ENCODE measurements at places on chromosomes 11 and 22.

DNA sequence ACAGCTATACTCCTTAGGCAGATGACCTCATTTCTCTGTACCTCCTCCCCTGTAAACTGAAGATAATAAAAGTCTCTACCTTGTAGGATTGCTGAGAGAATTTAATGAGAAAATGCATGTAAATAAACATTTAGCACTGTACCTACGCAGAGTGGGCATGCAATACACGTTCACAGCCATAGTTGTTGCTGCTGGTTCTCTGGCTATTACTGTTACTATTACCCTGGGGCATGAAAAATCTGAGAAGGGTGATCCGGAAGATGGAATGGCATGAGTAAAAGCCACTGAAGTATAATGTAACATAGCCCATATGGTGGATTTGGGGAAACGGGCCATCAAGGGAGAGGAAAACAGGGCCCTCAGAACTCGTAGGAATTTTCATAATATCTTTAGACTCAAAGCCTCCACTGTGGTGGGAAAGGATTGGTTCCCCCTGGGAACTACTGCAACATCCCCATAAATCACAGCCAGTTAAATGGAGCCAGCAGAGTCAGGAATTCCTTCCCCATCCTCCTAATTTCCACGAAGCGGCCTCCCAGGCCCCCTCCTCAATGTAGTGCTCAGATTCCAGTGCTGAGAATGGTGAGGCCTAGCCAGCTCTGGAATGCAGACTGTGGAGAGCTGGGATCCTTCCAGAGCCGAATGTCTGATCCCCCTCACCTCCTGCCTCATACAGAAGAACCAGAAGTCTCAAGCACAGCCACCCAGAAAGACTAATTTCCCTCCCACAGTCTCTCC, 205.3 kb downstream of the MN1 start:
- DNase-seq: no peak

- no peak for DNase-seq
Measured at GRCh38 chr22:49267996-49268395, 559.7 kb downstream of the BRD1 start.

DNA sequence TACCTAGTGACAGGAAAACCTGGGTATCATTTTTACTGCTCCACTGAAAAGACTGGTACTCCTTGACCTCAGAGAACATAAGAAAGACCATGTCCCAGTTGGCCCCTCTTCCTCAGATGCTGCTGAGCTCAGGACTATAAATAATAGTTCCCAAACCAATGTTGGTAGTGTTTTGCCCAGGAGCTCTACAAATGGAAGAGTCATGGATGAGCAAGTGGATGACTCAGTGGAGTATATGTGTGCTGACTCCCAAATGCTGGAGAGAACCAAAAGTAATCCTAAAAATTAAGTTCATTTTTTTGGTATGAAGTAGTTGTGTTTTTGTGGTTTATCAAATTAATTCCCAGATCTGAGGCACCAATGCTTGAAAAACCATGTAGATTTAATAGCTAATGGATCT, 482.0 kb downstream of the KCNA4 start:
- DNase-seq: no peak

GRCh38 chr22:50044485-50045118, 13.5 kb downstream of the TTLL8 start:
- no peak for DNase-seq

DNA sequence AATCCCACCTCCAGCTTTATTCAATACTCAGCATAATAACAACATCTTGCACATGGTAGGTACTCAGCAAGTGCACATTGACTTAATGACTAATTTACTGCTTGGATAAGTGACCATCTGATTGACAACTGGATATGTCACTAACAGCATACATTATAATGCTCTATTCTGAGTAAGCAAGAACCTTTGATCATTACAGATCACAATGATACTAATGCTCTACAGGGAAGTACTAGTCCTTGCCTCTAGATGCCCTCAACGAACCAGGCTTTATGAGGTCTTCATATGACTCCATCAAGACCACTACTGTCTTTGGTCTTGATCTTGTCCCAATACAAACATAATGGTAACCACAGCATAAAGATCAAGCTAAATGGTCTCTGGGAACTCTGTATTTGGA, 167.6 kb upstream of the MTMR2 start:
- no peak for DNase-seq

GRCh38 chr22:19663821-19664355, 50.4 kb upstream of the SEPTIN5 start:
- peak; percentile 9 for DNase-seq

- DNase-seq: no peak
Measured at GRCh38 chr11:813072-813455, 3.3 kb downstream of the RPLP2 start.

DNA sequence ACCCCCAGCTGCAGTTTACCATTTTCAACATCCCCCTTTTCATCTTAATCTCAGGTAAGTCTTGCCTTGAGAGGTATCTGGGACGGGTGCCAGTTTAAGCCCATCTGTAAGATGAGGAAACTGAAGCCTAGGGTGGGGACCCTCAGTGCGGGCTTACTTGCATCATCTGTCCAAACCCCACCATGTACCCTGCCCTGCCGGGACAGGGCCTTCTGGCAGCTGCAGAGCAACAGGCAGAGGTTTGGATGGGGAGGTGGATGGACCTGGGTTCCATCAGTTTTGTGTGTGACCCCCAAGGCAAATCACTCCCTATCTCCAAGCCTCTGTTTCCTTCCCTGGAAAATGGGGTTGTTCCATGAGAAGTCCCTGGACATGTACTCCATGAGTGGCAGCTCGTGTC, 67.5 kb downstream of the MN1 start:
- DNase-seq: no peak

GRCh38 chr11:8694137-8694536, 11.5 kb downstream of the RPL27A start:
- no peak for DNase-seq

- DNase-seq: no peak
Measured at GRCh38 chr11:67179892-67180490, 60.9 kb downstream of the KDM2A start.

- no peak for DNase-seq
Measured at GRCh38 chr11:62145261-62145871, 21.6 kb downstream of the INCENP start.

- DNase-seq: no peak
Measured at GRCh38 chr22:50531546-50531961, 1.7 kb upstream of the TYMP start.

GRCh38 chr22:29343313-29343805, 27.9 kb upstream of the RASL10A start:
- peak; percentile 51 for DNase-seq

DNA sequence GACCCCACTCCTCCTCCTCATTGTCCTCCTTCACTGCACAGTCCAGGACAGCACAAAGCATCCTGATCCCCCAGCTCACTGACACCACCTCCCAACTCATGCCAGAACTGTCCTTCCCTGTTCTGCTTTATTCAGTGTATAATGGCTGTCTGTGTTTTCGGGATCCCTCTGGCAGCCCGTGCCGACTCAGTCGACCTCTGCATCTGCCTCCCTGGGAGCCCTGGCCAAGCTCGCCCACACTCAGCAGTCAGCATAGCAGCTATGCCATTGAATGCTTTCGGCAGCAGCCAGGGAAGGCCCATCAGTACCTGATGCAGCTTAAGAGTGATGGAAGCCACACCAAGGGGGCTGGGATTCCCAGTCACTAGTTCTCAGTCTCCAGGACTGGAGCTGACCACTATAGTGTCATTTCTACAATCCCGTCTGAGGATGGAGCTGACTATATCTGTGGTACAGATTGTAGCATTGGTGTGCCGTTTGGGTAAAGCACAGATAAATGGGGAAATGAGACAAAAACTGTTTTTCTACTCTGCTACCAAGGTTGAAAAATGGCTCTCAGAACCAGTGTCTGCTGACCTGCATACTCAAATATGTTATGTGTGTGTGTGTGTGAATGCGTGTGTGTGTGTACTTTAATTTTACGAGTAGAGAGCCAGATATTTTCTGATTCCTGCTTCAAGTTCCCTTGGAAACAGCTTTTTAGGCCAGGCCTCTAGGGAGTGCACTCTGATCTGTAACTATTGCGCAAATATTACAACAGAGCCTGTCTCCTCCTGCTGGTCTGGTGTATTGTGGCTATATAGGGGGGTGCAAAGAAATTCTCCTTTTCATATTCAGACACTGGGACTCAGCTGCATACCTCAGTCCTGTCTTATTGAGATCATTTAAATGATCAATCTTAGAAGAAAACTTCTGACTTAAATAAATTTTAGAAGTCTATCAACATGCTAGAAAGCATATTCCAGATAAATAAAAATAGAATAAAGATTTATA, 78.8 kb upstream of the TOP3B start:
- DNase-seq: peak; percentile 84

DNA sequence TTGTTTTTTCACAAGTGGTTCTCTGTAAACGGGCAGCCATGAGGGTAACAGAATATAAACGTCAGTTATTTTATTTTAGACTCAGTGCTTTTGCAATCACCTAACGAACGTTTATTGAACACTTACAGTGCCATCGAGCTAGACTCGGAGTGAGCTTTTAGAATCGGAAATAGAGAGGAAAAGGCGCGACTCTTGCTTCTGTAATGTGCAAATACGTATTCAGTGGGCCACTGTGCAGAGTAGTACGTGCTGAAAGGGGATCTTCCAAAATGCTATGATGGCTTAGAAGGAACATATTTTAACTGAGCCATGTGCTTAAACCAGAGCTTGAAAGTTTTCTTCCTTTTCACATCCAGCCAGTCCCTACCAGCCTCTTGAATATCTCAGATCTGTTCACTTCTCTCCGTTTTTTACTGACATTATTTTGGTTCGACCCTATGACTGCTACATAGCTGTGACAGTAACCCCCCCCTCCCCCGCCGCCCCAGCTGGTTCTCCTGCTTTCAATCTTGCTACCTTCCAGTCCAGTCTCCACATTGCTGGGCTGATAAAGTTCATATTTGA, 468 bp downstream of the DDIAS start:
- DNase-seq: no peak

DNA sequence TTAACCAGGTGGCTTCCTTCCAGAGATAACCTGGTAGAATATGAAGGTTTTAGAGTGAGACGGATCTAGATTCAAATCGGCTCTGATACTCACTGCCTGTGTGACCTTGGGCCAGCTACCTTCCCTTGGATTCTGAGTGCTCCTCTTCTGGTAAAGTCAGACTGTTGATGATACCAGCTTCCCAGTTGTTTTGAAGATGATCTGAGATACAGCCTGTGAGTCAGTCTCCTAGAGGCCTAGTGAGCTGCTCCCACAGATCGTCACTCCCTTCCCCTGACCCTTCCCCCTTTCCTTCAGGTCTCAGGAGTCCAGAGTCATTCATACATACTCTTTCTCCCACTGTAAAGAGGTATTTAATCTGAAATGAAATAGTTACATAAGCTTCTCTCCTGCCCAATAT, 207.8 kb downstream of the GRIK4 start:
- no peak for DNase-seq

DNA sequence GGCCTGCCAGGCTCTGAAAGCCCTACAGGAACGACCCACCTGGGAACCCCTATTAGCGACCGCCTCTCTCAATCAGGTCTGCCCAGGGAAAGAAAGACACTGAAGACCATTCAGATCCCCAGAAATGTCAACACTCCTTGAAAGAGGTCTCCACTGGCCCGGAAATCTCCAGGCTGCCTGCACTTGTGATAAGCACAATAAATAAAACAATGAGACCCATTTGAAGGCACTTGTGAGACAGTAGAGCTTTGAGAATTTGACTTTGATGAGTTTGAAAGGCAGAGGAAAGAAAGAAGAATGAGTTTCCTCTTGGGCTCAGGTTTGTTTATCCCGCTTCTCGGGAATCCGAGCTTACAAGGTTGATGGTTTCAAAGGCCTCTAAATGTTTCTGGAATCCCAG, 416.3 kb downstream of the BUD13 start:
- no peak for DNase-seq

DNA sequence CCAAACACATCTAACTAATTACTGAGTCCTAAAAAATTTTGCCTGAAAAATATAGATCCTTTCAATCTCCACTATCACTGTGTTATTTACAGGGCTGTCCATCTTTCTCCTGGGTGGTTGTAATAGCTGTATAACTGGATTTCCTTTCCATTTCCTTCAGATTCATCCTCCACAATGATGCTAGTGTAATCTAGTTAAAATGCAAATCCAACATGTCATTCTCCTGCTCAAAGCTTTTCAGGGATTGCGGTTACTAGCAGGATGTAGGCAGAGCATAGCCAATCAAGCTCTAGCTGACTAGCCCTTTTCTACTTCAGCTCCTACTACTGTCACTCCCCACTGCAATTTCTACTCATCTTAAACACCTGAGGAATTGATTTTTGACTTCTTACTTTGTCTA, 283.0 kb downstream of the RAB38 start:
- DNase-seq: no peak

GRCh38 chr11:36306888-36307287, 10.8 kb downstream of the PRR5L start:
- DNase-seq: no peak

DNA sequence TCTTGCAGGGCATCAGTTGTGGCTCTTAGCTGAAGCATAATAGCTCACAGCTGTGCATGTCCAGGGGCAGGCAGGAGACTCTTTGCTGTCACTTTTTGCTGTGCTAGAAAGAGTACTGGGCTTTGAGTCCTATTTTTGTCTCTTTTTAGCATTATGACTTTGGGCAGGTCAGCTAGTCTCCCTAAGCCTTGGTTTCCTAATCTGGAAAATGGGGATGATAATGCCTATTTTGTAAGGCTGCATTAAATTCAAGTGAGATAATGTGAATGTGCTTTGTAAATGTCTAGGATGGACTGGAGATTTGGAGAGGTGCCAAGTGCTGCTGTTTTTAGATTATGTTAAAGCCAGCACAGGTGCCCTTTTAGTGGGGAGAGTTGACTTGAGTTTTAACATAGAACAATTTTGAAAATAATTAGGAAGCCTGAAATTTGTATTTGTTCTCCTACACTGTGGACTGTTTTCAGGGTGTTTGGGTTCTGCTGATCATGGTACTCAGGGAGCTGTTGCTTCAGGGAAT, 19.1 kb downstream of the CABIN1 start:
- DNase-seq: no peak

- DNase-seq: no peak
Measured at GRCh38 chr11:36354221-36355003, 58.3 kb downstream of the PRR5L start.

DNA sequence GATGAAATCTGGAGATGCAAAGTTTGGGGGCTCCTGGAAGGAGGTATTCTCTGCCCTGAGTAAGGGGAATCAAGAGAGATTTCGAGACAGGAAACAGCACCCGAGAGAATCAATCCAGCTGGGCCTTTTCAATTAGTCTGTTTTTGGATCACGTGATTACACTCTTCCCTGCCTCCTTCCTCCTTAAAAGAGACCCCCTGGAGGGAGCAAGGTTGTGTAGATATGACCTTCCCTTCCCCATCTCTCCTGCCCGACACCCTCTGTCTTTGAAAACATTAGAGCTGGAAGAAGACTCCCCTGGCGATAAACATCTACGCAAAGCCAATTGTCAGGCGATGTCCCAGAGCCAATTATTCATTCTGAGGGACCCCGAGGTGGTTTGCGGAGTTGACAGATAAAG, 407.9 kb downstream of the MIAT start:
- no peak for DNase-seq

- DNase-seq: no peak
Measured at GRCh38 chr11:45215098-45215865, 68.8 kb downstream of the PRDM11 start.

DNA sequence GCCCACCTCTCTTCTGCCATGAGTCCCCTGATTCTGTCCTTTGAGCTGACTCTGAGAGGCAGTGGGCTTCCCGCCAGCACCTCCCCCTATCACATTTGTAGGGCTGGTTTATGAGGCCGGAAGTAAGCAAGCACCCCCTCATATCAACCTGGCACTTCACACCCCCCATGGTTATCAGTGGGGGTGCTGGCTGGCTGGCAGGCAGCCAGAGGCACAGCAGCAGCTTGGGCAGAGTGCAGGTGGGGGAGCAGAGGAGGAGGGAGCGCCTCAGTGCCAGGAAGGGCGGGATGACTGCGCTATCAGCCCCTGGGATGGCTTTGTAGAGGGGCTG, 22.9 kb upstream of the CHRM4 start:
- DNase-seq: no peak

Measured in G401 (cell line).